ENCODE measurements at places on chromosomes 16 and 17. TPM values are rescaled to one million over a fixed set of nuclear protein-coding genes. Genes with fewer than 3 reads are reported as not detected.

The MNT gene
- total RNA-seq: 45.0 TPM

- no peak for DNase-seq
Measured at GRCh38 chr17:73586921-73587602, 57.2 kb downstream of the SDK2 start.

DNA sequence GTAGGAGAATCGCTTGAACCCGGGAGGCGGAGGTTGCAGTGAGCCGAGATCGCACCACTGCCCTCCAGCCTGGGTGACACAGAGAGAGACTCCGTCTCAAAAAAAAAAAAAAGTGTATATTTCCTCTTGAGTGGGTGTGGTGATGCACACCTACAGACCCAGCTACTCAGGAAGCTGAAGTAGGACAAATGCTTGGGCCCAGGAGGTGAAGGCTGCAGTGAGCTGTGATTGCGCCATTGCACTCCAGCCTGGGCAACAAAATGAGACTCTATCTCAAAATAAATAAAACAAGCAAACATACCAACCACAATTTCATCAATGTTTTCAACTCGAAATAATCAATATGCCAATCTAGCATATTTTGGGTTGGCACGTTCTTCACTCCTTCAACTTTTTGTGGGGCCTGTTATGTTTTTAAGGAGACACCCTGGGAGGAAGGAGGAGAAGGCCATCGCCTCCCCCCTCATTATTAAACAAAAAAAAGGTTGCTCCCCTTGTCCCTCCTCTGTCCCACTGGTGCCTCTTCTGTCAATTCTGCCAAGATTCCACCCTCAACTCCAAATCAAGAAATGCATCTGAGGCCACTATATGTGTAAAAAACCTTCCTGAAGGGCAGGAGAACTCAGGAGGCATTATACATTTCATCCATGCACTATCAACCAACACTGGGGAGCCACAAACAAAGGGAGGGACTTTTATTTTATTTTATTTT, 52.4 kb upstream of the ATF7IP2 start:
- peak; percentile 32 for DNase-seq

DNA sequence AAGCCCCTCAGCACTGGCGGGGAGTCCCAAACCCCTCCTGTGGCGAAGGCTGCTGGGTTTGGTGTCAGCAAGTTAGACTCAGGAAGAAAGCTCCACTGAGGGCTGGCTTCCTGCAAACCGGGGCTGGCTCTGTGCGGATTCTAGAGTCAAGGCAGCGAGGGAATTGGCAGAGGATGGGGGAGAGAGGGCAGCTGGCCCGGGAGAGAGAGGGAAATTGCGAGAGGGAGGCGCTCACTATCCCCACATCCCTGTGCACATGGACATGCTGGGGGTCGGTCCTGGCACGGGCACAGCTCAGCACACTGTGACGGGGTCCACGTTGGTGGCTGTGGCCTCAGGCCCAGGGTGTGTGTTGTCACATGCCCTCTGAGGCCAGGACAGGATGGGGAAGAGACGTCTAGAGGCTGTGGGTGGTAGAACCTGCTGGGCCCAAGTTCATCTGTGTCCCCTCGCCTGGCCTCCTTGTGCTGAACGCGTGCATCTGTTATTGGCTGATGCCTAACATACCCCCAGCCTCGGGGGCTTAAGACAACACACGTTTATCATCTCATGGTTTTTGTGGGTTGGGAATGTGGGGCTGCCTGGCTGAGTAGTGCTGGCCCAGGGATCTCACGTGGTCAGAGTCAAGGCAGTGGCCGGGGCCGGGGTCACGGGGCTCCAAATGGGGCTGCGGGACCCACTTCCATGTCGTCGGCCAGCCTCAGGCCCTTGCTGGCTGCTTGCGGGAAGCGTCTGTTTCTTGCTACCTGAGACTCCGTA, 16.7 kb upstream of the JPH3 start:
- DNase-seq: no peak

DNA sequence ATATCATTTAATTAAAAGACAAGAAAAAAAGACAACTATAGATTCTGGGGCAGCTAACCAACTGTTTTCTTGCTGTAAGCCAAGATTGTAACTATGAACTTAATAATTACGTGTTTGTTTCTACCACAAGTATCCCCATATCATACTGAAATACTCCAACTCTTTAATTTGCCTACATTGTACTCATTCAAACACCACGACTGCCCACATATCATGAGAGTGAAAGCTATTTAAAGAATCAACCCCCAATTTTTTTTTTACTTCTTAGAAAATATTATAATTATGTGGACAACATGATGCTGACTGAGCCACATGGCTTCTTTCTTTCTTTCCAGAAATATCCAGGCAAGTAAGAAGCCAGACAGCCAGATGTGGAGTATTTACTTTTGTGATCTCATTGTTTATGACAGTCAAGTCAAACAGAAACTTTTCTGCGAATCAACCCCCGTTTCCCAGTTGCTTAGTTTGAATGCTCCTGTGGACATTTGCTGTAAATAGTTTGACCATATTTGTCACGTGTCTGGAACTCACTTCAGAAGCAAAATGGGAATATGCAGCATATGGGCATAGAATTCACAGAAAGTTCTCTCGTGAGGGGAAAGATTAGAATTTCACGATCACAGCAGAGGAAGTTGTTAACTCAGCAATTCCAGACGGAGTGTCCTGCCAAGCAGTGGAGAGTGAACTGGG, 126.8 kb upstream of the PSMD7 start:
- no peak for DNase-seq

- DNase-seq: no peak
Measured at GRCh38 chr17:5431949-5432556, 6.9 kb downstream of the C1QBP start.

DNA sequence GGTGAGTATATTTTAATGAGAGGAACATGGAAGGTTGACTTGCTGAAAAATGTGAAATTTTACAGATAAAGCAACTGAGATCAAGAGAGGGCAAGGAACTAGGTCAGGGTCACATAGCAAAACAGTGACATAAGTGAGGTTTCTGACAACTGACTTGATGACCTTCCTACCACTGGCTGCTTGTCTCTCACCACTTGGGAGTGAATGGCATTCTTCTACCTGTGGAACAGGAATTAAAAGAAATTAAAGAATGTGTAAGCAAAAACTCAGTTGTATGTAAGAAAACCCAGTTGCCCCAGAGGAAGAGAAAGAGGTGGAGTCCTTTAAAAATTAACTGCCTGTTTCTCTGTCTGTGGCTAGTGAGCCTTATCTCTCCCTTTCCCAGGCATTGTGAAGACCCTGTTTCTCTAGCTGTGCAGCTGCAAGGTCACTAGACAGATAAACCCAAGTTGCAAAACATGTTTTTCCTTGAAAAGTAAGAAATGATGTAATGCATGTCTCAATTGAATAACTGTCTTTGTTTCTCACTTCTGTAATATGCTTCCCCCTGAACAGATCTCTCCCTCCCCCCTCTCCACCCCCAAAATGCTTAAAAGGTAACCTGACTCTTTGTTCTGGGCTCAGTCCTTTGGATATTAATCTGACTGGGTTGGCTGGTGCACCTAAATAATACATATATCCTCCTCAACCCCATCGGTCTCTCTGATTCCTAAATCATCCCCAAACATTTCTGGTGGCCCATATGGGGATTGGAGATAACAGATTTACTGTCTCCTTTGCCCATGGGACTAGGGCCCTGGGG, 23.4 kb downstream of the ACSM1 start:
- DNase-seq: no peak

GRCh38 chr17:29911641-29912177, 18.3 kb downstream of the SSH2 start:
- no peak for DNase-seq

Measured in CD4-positive, alpha-beta memory T cell (primary cell).